NCI-H2107 (cell line): ENCODE measurements at places on chromosomes 11 and 22.

DNA sequence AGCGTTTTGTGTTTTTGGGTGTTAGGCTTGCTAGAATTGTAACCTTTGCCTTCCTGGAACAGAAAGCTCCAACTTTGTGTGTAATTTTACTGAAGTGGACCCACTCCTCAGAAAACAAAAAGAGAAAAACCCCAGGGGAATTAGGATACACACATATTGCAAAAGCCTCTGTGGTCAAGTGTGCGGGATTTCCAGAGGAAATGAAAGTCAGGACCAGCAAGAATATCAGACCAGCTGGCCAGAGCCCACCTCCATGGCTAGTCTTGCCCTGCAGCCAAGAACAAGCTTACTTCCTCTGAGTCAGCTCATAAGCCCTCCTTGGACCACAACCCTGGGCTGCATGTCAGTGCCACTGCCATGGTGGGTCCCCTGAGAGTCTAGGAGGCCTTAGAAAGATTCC, 37.0 kb upstream of the FTH1 start:
- no peak for DNase-seq

- no peak for DNase-seq
These were observed 22.6 kb downstream of the C11orf71 start for GRCh38 chr11:114377612-114378267.

DNA sequence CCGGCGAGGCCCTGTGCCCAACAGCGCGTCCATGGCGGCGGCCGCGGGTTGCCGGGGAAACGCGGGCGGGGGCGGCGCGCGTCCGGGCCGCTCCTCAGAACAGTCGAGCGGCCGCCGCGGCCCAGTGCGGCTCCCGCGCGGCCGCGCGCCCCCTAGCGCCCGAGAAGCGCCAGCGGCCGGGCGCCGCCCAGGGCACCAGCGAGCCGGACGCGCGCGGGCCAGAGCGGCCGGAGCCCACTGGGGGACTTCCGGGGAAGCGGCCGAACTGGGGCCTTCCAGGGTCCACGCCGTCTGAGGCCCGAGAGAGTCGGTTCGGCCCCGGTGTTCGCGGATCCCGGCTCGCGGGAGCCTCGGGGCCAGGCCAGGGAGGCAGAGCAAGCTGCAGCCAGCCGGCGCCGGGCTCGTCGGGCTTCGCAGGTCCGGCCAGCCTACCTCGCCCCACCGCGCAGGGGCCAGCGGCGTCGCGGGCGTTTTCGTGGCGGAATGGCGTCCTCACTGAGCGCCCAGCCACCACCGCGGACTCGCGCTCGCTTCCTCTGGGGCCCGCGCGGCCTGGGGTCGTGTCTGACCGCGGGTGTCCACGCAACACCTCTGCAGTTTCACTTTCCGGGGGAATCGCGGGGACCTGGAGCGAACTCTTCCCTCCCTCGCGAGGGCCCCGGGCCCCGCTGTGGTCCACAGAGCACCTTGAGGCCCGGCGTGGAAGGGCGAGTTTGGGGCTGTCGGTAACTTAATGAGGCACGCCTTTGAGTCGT, at the start of gene DENND6B:
Gene DENND6B (minus strand): TSS at position 57 of the 755 bp plus-strand sequence. CDS start 24 bp downstream, at position 33.
- DNase-seq = peak; percentile 45

DNA sequence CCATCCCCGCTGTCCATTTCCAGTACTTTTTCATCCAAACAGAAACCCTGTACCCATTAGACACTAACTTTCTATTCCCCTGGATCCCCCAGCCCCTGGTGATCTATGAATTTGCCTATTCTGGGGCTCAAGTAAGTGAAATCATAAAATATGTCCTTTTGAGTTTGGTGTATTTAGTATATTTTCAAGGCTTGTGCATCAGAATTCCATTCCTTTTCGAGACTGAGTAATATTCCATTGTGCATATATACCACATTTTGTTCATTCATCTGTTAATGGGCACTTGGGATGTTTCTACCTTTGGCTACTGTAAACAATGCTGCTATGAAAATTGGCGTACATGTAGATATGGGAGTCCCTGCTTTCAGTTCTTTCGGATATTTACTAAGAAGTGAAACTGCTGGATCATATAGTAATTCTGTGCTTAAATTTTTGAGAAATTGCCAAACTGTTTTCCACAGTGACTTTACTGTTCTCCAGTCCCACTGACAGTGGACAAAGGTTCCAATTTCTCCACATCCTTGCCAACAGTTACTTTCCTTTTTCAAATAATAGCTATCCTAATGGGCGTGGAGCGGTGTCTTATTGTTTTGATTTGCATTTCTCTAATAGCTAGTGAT, 16.1 kb downstream of the APLP2 start:
- no peak for DNase-seq

GRCh38 chr11:57392763-57393105, 2.3 kb upstream of the PRG2 start:
- no peak for DNase-seq

GRCh38 chr11:120571476-120571875, 59.9 kb downstream of the GRIK4 start:
- DNase-seq = no peak

DNA sequence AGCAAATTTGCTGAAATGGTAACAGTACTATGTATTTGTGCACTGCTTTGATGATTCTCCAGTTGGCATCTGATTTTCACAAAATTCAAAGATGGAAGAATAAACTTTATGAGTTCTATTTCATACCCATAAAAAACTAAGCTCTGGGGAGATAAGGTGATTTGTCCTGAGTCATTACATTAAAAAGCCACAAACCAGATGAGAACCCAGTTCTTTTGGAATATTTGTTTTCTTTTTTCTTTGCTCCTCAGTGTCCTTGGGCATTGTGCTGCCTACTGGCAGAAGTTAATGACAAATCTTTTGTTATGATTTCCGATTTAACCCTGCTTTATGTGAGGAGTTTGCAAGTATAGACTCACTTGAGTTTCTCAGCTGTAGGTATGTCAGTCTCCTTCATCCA, 45.4 kb upstream of the AMOTL1 start:
- DNase-seq = no peak
